ENCODE measurements at places on chromosomes 16 and 17. TPM values are rescaled to one million over a fixed set of nuclear protein-coding genes. Genes with fewer than 3 reads are reported as not detected.

Gene SLC52A1
- 0.69 TPM for total RNA-seq

Gene PLA2G10
- not detected for total RNA-seq

Gene TMEM100
- total RNA-seq, result not detected

Gene NXPH3
- 0.13 TPM for total RNA-seq

Gene DNAH2
- total RNA-seq, result 0.93 TPM

Gene HS3ST6
- total RNA-seq, result not detected

Gene CES1
- not detected for total RNA-seq

Gene HEATR9
- total RNA-seq, result not detected

Gene SLFN12L
- not detected for total RNA-seq

Gene SPATA22
- total RNA-seq, result not detected

Gene GAST
- total RNA-seq, result not detected

Gene KCNH6
- total RNA-seq, result not detected

Gene CES5A
- not detected for total RNA-seq

Gene EFCAB5
- not detected for total RNA-seq

Gene SLC38A8
- not detected for total RNA-seq

Gene TEPSIN
- total RNA-seq, result 20.1 TPM

Gene RASD1
- total RNA-seq, result 3.8 TPM

Gene PRAC2
- not detected for total RNA-seq

Gene RAP1GAP2
- total RNA-seq, result 5.9 TPM

Measured in mammary microvascular endothelial cell (primary cell).